Right lung (tissue), 10 donors: ENCODE measurements at places on chromosomes 2 and 18. TPM values are rescaled to one million over a fixed set of nuclear protein-coding genes. Genes with fewer than 3 reads are reported as not detected.

LBX2 gene
- polyA plus RNA-seq = 0.49 TPM

CHRND gene
- polyA plus RNA-seq = not detected

RTP5 gene
- polyA plus RNA-seq = not detected

HOXD3 gene
- polyA plus RNA-seq = 0.21 TPM

NDC80 gene
- polyA plus RNA-seq = 13.5 TPM

LINC00305 gene
- polyA plus RNA-seq = not detected

SCN2A gene
- polyA plus RNA-seq = 0.31 TPM

FAM124B gene
- 17.7 TPM for polyA plus RNA-seq

PCBP1 gene
- 193 TPM for polyA plus RNA-seq

C2orf66 gene
- 0.18 TPM for polyA plus RNA-seq

POTEF gene
- polyA plus RNA-seq = not detected

DNA sequence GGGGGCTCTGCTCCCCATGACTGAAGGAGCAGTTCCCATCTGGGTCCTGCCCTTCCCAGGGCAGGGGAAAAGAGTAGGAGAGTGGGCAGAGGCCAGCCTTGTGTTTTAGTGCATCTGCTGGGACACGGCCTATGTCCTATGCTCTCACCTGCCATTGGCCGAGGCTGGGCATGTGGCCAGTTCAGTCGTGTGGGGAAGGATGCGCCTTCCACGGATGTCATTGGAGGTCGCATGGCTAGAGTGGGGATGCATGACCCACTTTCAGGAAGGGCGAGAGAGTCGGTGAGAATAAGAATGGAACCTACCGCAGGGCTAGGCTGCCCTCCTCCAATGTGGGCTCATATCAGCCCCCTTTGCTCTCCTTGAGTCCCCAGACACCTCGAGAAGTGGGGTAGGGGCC is 70.9 kb upstream of the HAAO start:
- no peak for DNase-seq

DNA sequence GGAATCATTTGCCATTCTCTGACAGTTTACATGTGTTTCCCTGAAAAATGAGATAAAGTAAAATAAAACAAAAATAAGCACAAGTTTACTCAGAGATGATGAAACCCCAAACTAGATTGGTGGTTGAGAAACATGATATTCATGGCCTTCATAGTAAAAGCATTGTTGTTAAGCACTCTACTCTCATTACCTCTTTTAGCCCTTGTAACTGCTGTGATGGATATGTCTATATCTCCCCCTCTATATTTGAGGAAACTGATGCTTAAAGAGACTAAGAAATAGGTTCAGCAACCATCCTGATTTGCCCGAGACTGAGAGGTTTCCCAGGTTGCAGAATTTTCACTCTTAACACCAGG is 33.9 kb upstream of the GALNT3 start:
- no peak for DNase-seq

- no peak for DNase-seq
Observed at GRCh38 chr2:233707940-233708644, 4.6 kb upstream of the UGT1A5 start.

DNA sequence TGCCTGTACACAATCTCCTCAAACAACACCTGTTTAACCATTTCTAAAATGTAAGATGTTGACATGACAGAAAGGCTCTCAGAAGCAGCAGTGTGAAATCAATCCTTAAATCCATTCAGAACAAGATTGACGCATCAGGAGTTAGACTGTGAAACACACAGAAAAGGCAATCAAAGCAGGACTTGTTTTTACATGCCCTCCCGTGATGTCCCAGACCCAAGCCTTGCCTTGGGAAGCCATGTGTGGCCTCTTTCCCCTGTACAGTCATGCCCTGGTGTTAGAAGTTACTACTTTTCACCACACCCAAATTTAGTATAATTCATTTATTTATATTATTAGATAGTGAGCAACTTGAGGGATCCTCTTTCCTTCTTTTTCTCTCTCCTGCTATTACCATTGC is 115.7 kb downstream of the NCKAP5 start:
- no peak for DNase-seq

- DNase-seq = no peak
Observed at GRCh38 chr2:232438951-232439757, 16.8 kb upstream of the ALPI start.

DNA sequence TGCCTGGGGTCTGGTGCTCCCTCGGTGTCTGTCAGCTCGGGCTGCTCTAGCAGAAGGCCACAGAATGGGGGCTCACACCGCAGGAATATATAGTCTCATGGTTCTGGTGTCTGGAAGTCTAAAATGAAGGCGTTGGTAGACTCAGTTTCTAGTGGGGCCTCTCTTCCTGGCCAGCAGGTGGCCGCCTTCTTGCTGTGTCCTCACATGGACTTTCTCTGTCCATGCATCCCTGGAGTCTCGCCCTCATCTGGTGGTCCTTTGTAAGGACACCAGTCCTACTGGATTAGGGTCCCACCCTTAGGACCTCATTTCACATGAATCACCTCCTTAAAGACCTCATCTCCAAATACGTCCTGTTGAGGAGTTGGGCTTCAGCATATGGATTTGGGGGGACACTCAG is 65.7 kb downstream of the RRM2 start:
- no peak for DNase-seq

GRCh38 chr2:164436131-164436530 is 185.2 kb downstream of the GRB14 start:
- no peak for DNase-seq

DNA sequence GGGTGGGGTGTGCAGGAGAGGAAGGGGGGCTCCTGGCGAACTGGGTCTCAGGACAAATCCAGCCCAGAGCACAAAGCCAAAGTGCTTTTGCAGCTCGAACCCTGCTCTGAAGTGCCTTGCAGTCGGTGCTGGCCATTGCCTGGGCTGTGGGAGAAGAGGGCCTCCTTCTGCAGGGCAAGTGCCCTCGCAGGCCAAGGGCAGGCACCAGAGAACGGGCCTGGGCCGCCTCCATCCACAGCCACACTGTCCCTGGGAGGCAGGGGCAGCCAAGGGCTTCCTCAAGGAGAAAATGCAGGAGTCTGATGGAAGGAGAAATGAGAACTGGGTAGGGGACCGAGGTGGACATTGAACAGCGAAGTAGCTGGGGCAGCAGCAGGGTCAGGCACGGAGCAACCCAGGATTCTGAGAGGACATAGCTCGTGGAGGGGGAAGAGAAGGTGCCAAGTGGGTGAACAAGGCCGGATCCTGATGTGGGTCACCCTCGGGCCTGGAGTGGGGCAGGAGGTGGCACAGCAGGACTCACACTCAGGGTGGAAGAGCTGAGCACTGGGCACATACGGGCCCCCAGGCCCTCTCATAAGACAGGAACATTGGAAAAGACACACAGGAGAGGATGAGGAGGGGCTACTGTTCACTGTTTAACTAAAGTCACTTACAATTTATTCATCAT is 312.8 kb upstream of the SALL3 start:
- no peak for DNase-seq

- no peak for DNase-seq
Observed at GRCh38 chr2:85840091-85840490, 48.7 kb downstream of the ST3GAL5 start.

DNA sequence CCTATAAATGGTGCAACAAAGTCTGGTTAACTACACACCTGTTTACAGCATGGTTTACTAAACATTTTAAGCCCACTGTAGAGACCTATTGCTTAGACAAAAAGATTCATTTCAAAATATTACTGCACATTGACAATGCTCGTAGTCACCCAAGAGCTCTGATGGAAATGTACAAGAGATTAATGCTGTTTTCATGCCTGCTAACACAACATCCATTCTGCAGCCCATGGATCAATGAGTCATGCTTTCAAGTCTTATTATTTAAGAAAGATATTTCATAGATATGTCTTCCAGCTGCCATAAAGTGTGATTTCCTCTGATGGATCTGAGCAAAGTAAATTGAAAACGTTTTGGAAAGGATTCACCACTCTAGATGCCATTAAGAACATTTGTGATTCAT is 781.1 kb downstream of the MBD2 start:
- no peak for DNase-seq

- no peak for DNase-seq
Observed at GRCh38 chr2:162769066-162769465, 69.5 kb downstream of the KCNH7 start.
